Calu3 (cell line): ENCODE measurements at places on chromosomes 16 and 17.

DNA sequence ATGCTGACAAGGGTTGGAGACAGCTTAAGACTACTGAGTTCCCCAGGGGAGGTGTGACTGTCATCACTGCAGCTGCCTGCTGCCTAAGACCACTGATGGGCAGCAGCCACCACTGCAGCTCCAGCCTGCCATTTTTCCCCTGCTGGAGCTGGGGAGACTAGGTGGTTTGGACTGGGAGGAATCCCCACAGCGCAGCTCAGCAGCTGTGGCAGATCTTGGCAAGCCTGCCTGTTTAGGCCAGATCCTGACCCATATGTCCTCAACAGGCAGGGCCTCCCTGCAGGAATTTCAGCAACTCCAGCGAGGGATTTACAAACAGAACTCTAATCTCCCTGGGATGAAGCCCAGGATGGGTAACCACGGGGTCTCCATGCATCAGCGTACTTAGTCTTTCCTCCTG lies 356.4 kb upstream of the TOM1L1 start:
- no peak for DNase-seq

DNA sequence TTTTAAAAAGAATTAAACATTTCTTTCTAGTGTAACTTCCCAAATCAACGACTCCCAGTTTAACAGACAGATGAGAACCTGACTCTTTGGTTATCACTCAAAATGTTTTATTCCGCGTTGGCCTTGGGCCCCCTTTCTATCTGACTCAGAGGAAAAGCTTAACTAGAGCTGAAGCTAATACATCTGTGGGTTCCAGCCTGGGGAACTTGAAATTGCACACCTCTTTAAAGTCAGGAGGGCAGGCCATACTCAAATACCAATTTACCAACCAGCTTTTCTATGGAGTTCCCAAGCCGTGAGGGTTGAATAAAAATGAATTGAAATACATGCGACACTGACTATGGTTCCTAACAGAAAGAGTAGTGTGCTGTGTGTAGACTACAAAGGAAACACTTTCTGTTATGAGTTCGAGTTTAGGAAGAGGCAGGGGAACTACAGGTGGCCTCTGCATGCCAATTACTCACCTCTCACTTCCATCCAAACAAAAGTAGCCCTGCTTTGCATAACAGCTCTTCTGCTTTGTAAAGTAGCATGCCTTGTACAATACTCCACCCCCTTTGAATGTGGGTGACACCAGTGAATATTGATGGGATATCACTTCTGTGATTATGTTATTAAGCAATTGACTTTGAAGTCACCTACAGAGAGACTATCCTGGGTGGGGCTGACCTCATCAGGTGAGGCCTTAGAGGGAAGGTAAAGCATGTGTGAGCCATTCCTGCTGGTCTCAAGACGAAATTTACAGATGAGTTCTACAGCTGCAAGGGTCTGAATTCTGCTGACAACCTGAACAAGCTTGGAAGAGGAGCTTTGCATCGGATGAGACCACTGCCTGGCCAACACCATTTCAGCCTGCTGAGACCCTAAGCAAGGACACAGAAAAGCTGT lies 92.1 kb downstream of the WDR59 start:
- DNase-seq = no peak

- no peak for DNase-seq
Observed at GRCh38 chr17:41258406-41258805, 3.2 kb downstream of the KRTAP9-9 start.

DNA sequence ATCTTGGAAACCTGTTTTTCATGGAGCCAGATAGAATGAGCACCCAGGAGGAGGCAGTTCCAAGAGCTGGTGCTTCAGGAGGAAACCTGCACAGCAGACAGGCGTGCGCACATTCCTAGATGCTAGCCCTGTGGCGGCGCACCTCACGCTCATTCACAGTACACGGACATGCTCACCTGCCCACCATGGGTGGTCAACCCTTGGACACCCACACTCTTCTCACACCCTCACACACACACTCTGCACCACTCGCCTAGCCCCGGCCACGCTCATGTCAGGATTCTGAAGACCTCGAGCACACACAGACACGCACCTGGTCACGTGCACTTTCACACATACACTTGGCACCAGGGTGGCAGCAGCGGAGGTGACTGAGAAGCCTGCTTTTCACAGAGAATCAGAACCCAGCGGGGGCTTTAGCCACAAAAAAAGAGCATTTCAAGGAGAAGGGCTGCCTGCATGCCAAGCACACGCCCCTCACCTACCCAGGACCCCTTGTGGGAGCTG lies 28.6 kb downstream of the RAI1 start:
- no peak for DNase-seq

GRCh38 chr17:32759476-32759875 lies 117.4 kb downstream of the MYO1D start:
- no peak for DNase-seq

- DNase-seq = no peak
Observed at GRCh38 chr17:76561799-76562268, 22.0 kb downstream of the PRCD start.

- DNase-seq = no peak
Observed at GRCh38 chr16:79849119-79849518, 248.6 kb upstream of the MAF start.
